Activated naive CD4-positive, alpha-beta T cell treated with anti-CD3 and anti-CD28 coated beads, Interleukin-2, amount 50 U/mL, for 16 hours (primary cell): ENCODE measurements at places on chromosomes 11 and 22.

- no peak for DNase-seq
Measured at GRCh38 chr11:77467993-77468392, 5.9 kb downstream of the PAK1 start.

GRCh38 chr11:112401036-112401769 lies 140.5 kb upstream of the PLET1 start:
- no peak for DNase-seq

DNA sequence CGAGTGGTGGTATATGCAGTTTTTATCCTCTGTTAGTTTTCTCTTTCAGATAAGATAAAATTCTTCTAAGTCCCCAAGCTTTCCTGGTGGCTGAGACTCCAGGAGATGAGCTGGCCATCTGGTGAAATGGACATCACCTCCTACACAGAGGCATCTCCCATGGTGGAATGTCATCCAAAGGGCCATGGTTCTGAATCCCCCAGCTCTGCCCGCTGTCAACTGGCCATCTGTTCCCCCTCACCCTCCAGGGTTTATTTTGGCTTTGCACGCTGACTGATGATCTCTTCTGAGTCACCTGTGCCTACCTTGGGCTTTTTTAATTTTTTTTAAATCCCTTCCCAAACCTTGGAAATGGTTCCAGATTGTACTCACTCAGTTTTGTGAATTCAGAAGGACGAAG lies 142.2 kb downstream of the HIPK3 start:
- DNase-seq, result no peak

GRCh38 chr11:27414644-27415043 lies 51.6 kb upstream of the CCDC34 start:
- no peak for DNase-seq

DNA sequence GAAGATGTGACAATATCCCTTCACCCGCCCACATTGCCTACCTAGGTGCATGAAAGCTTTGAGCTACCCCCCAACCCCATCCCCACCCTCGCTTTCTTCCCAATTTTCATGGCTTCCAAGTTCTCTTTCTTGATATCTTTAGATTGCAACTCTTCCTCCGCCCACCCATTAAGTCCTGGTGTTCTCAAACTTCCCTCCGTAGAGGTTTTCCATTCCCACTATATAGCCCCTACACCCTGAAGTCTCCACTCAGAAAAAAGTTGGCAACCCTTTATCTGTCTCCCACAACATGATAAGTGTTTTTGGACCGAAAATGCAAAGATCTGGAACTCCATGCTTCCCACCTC lies 572 bp downstream of the ZNF70 start:
- no peak for DNase-seq

DNA sequence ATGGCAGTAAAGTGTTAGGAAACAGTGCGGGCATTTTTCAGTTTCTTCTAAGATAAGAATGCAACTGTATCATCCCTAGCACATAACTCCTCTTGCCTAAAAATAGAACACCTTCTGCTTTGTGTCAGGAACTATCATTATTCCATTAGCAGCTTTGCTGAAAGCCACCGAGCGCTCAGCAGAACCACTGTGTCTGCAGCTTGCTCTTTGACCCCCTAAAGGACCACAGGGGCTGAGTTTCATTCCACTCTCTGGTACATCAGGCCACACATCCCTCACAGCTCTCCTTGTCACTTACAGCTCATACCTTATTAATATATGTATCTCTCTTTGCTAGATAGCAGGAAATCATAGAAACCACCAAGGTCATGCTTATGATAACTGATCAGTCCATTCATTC lies 360.2 kb downstream of the KCNA4 start:
- DNase-seq, result no peak

GRCh38 chr11:123582992-123583504 lies 71.4 kb downstream of the SCN3B start:
- DNase-seq, result no peak

GRCh38 chr11:125315079-125315740 lies 150.7 kb downstream of the PKNOX2 start:
- DNase-seq, result no peak

DNA sequence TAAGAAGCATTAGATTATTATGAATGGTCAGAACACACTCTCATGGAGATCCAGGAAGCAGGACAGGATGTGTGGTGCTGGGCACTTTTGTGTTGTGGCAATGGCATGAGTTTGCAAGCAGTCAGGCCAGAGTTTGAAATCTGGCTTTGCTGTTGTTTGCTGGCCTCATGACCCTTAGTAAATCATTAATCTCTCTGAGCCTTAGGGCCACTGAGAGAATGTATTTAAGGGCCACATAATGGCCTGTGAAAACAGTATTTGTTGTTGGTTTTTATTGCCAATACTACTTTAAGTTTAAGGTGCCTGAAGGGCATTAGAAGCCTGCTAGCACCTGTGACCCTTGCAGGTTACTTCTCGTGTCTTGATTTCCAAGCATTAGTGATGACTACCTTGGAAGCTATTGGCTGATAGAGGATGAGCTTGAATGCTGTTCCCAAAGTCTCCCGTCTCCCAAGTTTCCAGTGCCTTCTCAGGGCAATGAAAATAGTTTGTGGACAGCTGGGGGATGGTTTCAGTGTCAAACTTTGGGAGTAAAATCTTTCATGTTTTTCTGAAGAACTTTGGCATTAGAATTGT lies 24.6 kb downstream of the STIM1 start:
- DNase-seq, result no peak

DNA sequence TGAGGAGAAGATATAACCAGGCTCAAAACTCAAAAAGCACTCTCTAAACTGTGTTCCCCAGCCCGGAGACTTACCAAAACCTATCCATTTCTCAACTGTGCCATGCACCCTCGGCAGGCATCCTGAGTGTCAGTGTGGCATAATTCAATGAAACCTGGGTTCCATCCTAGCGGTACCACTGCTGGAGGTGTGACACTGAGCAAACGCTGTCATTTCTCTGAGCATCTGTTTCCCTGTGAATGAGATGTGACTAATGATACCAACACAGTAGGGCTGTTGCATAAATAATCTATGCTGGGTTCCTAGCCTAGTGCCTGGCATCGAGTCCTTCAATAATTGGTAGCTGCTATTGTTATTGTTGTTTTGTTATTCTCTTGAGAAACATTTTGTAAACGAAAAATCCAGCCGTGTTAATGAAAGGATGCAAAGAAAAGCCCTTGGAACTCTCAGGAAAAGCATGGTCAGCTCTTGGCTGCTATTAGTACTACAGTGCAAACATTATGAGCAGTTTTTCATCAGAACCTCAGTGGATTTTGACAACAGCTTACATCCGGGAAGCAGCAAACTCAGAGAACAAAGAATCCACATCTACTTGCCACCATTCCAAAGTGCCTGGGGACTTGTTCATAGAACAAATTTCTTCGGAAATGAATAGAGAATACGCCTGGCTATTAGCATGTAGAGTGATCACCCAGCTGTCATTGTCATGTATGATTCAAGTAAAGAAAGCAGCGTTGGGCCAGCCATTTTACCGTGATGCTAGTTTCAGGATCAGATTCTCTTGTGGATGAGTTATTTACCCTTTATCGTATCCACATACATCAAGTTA lies 53.7 kb downstream of the TECTA start:
- DNase-seq, result no peak

DNA sequence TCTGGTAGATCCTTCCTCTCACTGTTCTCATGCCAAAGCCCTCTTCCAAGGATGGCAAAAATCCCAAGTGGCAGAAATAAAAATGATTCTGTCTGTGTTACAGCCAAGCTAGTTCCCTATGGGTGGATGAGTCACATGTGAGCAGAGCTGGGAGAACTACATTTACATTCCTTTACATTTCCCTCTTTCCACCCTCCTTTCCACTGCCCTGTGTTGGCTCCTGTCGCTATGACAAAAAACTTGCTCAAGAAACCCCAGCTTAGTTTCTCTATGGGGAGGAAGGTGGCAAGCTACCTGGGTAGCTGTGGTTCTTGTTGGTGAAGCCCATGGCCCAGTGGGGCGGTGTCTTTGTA lies 10.2 kb upstream of the DDB2 start:
- no peak for DNase-seq

- no peak for DNase-seq
Measured at GRCh38 chr11:130504317-130504716, 55.9 kb downstream of the ADAMTS15 start.

DNA sequence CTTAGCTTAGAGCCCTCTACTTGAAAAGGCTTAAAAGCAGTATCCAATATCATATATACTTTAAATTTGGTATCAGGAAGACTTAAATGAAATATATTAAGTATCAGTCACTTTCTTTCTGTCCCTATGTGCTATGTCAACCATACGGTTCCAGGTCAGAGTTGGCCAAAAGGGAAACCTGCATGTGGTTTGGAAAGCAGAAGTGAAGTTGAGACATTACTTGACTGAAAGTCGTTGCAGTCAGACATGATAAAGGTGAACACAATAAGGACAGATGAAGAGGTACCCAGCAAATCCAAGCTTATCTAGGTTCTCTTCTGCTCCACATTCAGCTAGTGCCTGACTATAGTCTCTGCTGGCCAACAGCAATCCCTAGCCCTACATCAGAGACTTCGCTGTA lies 336.8 kb downstream of the KCNA4 start:
- no peak for DNase-seq
